ENCODE measurements at places on chromosomes 2 and 18. TPM values are rescaled to one million over a fixed set of nuclear protein-coding genes. Genes with fewer than 3 reads are reported as not detected.

DNA sequence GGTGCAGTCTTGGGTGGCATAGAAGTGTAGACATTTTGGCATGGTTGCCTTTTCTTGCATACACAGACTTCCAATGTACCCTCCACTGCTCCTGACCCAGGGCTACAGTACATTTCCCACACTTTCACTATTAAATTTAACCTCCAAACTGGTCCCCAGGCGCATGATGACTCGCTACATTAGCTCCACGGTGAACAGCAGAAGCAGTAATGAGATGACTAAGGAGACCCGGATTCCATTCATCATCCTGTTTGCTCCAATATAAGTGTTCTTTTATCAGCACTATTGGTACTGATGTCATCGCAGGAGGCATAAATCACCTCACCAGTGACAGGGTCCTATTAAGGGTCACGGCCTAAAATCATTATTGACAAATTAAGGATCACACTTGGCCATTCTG lies 316.5 kb downstream of the EN1 start:
- peaks cover 4% of the 10 kb centered on the region for H3K27me3 ChIP-seq
- H3K27ac ChIP-seq = no peak overlapping the region
- H3K4me1 ChIP-seq = peaks cover 17% of the 10 kb centered on the region
- DNase-seq = no peak
- no peak overlapping the region for H3K4me3 ChIP-seq
- no peaks in the 10 kb centered on the region for H3K36me3 ChIP-seq

- DNase-seq = no peak
- no peak overlapping the region for H3K27ac ChIP-seq
These were observed 920.1 kb upstream of the TMEFF2 start for GRCh38 chr2:193114827-193115226.

DNA sequence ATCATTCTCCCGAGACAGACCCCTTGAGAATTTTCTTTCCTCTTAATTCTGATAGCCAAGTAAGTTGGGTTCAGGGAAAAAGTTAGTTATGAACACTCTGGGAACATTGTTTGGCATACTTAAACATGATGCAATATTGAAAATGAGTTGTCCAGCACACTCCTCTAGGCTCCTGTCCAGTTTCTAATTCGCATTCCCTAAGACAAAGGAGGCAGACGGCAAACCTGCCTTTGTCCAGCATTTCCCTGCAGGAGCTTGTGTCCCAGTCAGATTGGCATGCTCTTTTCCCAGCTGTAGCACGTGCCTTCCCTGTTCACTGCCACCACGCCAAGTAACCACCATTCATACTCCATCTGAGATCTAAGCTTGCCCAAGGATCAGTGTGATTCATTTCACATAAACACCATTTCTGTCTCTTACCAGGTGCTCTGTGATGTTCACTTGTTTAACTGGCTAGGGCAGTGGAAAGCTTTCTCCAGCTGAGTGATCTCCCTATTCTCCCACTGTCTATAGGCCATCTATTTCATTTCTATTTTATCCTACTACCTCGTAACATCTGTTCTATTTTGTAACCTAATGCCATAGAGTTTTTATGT lies 150.0 kb upstream of the EPB41L3 start:
- no peak overlapping the region for H3K4me3 ChIP-seq
- no peaks in the 10 kb centered on the region for H3K4me1 ChIP-seq
- H3K27me3 ChIP-seq = no peaks in the 10 kb centered on the region
- H3K36me3 ChIP-seq = no peaks in the 10 kb centered on the region

- H3K4me3 ChIP-seq = no peak overlapping the region
- H3K4me1 ChIP-seq = no peaks in the 10 kb centered on the region
- no peaks in the 10 kb centered on the region for H3K36me3 ChIP-seq
- no peaks in the 10 kb centered on the region for H3K27me3 ChIP-seq
- no peak overlapping the region for H3K27ac ChIP-seq
These were observed 243.4 kb downstream of the LDLRAD4 start for GRCh38 chr18:13461936-13462335.

DNA sequence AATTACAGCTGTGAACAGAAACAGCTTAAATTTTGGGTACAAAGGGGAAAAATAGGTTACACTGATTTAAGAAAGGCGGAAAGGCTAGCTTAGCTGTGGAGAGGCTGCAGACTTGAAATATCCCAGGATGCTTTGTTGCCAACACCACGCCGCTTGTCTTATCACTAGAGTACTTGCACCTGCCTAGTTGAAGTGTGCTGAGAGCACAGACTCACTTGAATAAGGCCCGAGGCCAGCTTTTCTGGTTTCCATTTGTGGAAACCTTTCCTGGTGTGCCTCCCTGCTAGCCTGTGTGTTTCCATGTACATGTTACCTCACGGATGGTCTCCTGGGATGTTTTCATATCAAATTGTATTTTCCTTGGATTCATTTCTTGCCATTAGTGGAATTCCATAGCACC lies 3.2 kb downstream of the CABLES1 start:
- peaks cover 24% of the 10 kb centered on the region for H3K4me1 ChIP-seq
- H3K36me3 ChIP-seq = no peaks in the 10 kb centered on the region
- no peak for DNase-seq
- H3K4me3 ChIP-seq = no peak overlapping the region

GRCh38 chr2:48449073-48449840 lies 80.7 kb upstream of the STON1 start:
- no peak for DNase-seq
- no peaks in the 10 kb centered on the region for H3K36me3 ChIP-seq
- peaks cover 28% of the 10 kb centered on the region for H3K4me1 ChIP-seq

DNA sequence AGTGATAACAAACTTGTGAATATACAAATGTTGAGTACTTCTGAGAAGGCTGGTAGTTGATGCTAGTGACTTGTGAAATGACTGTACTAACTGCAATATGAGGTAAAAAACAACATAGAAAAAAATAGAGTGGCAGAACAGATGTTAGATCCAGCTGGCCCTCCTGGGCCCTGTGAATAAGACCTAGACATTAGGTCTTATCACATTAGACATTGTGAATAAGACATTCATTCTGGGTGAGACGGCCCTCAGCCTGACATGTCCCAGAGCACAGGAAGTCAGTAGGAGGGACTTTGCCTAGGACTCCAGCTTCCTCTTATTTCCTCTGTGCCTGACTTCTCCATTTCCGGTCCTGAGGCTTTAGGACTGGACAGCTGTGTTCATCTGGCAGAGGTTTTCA lies 22.9 kb downstream of the DOK1 start:
- no peaks in the 10 kb centered on the region for H3K27me3 ChIP-seq
- no peak overlapping the region for H3K27ac ChIP-seq
- H3K4me1 ChIP-seq = no peaks in the 10 kb centered on the region
- no peak overlapping the region for H3K4me3 ChIP-seq
- no peak for DNase-seq
- no peaks in the 10 kb centered on the region for H3K36me3 ChIP-seq

DNA sequence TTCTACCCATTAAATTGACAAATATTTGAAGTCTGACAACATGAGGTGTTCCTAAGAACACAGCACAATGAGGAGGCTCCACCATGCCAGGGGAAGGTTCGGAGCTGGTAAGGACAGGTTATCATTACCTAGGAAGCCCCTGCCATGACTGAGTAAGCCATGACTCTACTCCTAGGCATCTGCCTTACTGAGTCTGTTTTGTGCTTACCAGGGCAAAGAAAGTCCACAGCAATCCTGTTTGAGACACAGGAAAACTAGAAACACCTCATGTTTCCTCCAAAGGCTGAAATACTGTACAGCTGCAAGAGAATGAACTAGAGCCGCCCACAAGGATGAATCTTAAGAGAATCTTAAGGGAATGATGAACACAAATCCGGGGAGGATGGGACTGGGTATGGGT lies 11.6 kb downstream of the TGFBRAP1 start:
- H3K36me3 ChIP-seq = no peaks in the 10 kb centered on the region
- DNase-seq = no peak
- H3K27ac ChIP-seq = no peak overlapping the region
- H3K4me3 ChIP-seq = no peak overlapping the region
- H3K27me3 ChIP-seq = no peaks in the 10 kb centered on the region

DNA sequence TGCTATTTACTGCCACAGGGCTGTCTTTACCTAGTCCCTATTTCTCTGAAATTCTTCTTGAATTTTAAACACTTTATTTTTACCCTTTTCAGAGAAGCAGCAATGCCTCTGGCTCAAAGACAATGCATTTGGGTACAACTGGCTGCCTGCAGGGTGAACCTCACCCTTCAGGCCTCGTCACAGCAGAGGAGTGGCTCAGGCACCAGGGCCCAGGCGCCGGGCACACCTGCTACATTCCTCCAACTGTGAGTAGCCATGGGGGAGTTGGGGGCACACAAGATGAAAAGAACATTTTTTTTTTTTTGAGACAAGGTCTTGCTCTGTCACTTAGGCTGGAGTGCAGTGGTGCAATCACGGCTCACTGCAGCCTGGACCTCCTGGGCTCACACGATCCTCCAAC lies 74.9 kb upstream of the KCNE4 start:
- H3K27ac ChIP-seq = no peak overlapping the region
- no peaks in the 10 kb centered on the region for H3K4me1 ChIP-seq
- H3K27me3 ChIP-seq = no peaks in the 10 kb centered on the region
- H3K36me3 ChIP-seq = no peaks in the 10 kb centered on the region
- H3K4me3 ChIP-seq = no peak overlapping the region

GRCh38 chr2:96832754-96833507 lies 10.9 kb downstream of the ANKRD23 start:
- peak overlapping the region; percentile 27 for H3K4me3 ChIP-seq
- peaks cover 20% of the 10 kb centered on the region for H3K4me1 ChIP-seq
- no peaks in the 10 kb centered on the region for H3K36me3 ChIP-seq
- H3K27me3 ChIP-seq = no peaks in the 10 kb centered on the region

GRCh38 chr2:11196246-11196645 lies 41.0 kb downstream of the SLC66A3 start:
- H3K36me3 ChIP-seq = peaks cover 29% of the 10 kb centered on the region
- no peak overlapping the region for H3K27ac ChIP-seq
- no peaks in the 10 kb centered on the region for H3K4me1 ChIP-seq
- no peak overlapping the region for H3K4me3 ChIP-seq
- no peaks in the 10 kb centered on the region for H3K27me3 ChIP-seq

- H3K4me3 ChIP-seq = no peak overlapping the region
- peaks cover 27% of the 10 kb centered on the region for H3K4me1 ChIP-seq
- peaks cover 11% of the 10 kb centered on the region for H3K36me3 ChIP-seq
These were observed 49.3 kb downstream of the SLC39A10 start for GRCh38 chr2:195706161-195706900.

GRCh38 chr2:108605947-108606346 lies 71.7 kb downstream of the LIMS1 start:
- H3K4me3 ChIP-seq = no peak overlapping the region
- H3K27me3 ChIP-seq = no peaks in the 10 kb centered on the region
- H3K27ac ChIP-seq = no peak overlapping the region
- no peaks in the 10 kb centered on the region for H3K36me3 ChIP-seq
- no peak for DNase-seq

- no peaks in the 10 kb centered on the region for H3K27me3 ChIP-seq
- H3K4me3 ChIP-seq = no peak overlapping the region
- no peak for DNase-seq
- no peaks in the 10 kb centered on the region for H3K36me3 ChIP-seq
- H3K4me1 ChIP-seq = no peaks in the 10 kb centered on the region
These were observed 219.0 kb downstream of the ANAPC1 start for GRCh38 chr2:111665011-111665410.

DNA sequence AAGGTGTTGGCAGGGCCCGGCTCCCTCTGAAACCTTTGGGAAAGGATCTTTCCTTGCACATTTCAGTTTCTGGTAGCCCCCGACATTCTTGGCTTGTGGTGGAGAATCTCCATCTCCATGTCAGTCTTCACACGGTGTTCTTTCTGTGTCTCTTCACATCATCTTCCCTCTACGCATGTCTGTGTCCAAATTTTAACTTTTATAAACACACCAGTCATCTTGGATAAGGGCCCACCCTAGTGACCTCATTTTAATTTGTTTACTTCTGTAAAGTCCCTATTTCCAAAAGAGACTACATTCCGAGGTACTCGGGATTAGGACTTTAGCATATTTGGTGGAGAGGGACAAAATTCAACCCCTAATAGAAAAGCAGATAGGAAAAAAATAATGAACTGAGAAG lies 138.4 kb downstream of the GALNT3 start:
- no peaks in the 10 kb centered on the region for H3K27me3 ChIP-seq
- H3K36me3 ChIP-seq = peaks cover 6% of the 10 kb centered on the region
- H3K27ac ChIP-seq = no peak overlapping the region
- no peak for DNase-seq

DNA sequence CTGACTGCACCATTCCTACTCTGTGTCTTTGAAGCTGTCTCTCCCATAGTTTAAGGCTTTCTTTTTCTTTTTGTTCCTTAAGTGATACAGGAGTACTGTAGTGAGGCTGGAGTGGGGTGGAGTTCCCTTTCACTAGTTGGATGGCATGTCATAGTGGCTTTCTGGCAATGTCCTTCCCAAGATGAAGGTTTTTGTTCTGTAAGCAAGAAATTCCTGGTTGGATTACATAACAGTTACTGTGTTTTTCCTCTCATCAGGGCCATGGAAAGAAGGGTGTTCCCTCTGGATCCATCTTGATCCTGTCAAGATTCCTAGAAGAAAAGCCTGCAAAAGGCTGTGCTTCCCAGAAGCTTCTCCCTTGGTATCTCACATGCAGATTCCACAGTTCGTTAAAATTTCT lies 84.2 kb downstream of the ACKR3 start:
- H3K27me3 ChIP-seq = no peaks in the 10 kb centered on the region
- no peaks in the 10 kb centered on the region for H3K36me3 ChIP-seq
- no peak for DNase-seq
- H3K4me3 ChIP-seq = no peak overlapping the region
- H3K27ac ChIP-seq = no peak overlapping the region

DNA sequence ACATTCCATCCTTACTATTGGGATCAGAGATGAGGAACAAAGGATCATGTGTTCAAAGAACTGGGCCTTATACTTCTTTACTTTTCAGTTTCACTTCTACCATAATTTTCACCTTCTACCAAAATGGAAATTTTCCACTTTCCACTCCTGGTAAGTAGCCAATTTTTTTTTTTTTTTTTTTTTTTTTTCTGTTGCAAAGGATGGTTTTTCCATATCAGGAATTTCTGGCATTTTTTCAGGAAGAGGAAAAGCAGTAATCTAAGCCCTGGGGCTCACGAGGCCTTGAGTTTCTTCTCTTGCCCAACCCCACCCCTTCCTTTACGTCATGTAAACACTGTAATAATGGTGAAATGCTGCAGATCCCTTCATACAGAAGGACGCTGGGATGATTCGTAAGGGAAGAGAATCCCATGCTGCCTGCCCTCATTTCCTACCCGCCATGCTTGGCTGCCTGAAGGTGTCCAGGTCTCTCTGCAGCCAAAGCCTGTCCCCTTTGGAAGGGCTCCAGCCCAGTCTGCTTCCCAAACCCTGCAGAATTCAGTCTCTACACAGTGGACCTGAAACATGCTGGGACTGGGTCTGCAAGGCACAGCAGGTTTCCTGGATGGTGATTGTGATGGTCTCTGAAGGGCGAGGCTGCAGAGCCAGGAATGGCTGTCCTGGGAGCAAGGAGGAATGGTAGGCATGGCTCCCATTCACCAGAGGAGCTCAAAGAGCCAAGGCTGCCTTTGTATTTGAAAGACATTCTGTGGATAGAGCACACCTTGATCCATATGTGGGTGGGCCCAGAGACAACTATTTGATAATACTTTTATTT lies 57.0 kb downstream of the EFR3B start:
- H3K27ac ChIP-seq = peak overlapping the region; percentile 6
- DNase-seq = no peak
- peaks cover 18% of the 10 kb centered on the region for H3K4me1 ChIP-seq
- peaks cover 4% of the 10 kb centered on the region for H3K36me3 ChIP-seq
- no peak overlapping the region for H3K4me3 ChIP-seq

Gene CLHC1
- 23.2 TPM for total RNA-seq

Gene SERPINB3
- total RNA-seq = not detected

Gene CAPN14
- total RNA-seq = 0.04 TPM

Gene HRH4
- not detected for total RNA-seq

Gene C2orf15
- 5.6 TPM for total RNA-seq

All from neural progenitor cell (in vitro differentiated cells).